Kidney (tissue), 22 donors: ENCODE measurements at places on chromosomes 2 and 18. TPM values are rescaled to one million over a fixed set of nuclear protein-coding genes. Genes with fewer than 3 reads are reported as not detected.

The UGT1A8 gene
- not detected for total RNA-seq

The RASGRP3 gene
- total RNA-seq, result 22.6 TPM

The FHL2 gene
- 75.9 TPM for total RNA-seq

The FAM110C gene
- total RNA-seq, result 48.7 TPM

The ARHGEF33 gene
- total RNA-seq, result 2.3 TPM

The CD302 gene
- 33.2 TPM for total RNA-seq

The LRRC30 gene
- total RNA-seq, result not detected

The PDE1A gene
- 70.5 TPM for total RNA-seq
